CD4-positive, alpha-beta T cell treated with Interleukin-4 for 1 hour (primary cell): ENCODE measurements at places on chromosomes 12 and 14.

DNA sequence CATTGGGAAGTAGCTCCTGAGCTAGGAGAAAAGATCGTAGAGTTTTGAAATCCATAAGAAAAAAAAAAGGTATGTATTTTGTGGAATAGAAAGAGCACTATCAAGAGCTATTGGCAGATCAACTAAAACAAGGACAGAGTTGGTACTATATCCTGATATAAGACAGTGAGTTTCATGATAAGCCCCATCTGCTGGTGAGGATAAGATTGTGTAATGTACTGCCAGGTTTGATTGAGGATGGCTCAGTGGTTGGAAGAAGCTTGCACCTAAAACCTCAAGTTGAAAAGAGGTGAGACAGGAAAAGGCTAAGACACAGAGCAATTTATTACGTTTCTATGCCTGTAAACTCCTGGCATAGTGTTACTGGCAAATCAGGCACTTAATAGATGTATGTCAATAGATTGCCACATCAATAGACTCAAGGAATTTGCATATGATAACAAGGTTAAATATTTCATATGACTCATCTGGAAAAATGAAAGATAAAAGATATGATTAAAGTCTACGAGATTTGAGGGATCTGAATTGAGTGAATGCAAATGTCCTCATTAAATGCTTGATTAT, 525.6 kb downstream of the FLRT2 start:
- no peak for DNase-seq

GRCh38 chr14:77158882-77159255, 17.3 kb upstream of the ZDHHC22 start:
- DNase-seq = no peak

- no peak for DNase-seq
Observed at GRCh38 chr12:56758728-56759262, 4.3 kb upstream of the HSD17B6 start.

DNA sequence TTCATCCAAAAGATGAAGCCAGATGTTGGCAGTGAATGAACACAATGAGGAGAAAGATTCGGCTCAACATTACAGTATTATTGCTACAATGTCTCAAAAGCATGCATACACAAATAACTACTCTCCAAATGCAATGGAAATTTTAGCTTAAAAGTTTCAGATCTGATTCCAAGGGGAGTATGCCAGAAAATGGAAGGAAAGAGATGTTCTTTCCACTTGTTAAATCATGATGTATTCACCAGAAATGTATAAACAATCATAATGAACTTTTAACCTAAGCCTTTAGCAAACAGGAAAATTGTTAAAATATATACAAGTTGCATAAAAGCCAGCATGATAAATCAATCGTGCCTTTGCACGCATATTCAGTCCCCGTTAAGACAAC, 62.1 kb downstream of the SH2B3 start:
- DNase-seq = no peak

DNA sequence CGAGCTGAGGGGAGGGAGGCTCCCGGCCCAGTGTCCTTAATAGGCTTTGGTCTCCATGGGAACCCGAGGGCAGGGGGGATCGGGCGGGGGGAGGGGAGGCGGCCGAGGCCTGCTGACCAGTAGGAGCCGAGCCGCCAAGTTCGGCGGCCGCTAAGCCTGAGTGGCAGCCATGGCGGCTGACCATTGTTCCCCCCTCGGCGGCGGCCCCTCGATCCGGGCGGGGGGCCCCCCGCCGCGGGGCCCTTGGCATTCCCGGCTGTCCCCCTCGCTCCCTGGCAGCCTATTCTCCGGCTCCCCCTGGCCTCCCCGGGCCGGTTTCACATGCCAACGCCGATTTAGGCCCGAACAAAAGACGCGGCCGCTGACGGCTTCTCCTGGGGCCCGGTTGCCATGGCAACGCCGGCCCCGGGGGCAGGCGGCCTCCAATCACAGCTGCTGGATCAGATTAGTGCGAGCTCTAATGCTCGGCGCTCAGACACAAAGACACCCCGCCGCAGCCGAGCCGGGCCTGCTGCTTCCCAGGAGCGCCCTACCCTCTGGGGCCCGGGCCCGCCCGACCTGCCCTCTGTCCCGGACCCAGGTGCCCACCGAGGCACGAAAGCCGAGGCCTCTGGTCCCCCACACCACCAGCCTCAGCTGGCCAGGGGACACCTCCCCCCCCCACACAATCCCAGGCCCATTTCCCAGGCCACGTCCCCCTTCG, 7.3 kb downstream of the MSI1 start:
- no peak for DNase-seq

DNA sequence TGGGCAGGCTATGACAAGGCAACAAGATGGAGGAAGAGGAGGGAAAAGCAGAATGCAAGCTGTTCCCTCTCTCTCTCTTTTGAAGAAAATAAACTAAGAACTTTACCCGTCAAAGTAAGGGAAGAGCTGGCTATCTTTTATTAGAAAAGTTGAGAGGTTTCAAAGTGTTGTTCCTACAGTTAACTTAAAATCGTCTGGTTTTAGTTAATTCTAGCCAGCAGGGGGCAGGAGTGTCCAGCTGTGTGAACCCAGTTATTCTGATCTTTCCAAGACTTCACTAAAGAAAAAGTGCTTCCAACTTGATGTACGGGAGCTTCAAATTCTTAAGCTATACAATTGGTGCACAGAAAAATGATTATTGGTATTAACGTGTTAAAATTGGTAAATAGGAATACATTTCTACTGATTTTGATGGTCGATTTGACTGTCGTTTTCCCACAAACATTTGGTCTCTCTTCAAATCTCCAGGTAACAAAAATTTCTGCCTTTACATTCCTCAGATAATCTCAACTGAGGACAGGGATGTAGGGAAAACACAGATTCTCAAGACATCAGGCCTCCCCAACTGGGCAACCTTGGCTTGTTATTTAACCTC, 28.4 kb upstream of the MON2 start:
- peak; percentile 36 for DNase-seq

DNA sequence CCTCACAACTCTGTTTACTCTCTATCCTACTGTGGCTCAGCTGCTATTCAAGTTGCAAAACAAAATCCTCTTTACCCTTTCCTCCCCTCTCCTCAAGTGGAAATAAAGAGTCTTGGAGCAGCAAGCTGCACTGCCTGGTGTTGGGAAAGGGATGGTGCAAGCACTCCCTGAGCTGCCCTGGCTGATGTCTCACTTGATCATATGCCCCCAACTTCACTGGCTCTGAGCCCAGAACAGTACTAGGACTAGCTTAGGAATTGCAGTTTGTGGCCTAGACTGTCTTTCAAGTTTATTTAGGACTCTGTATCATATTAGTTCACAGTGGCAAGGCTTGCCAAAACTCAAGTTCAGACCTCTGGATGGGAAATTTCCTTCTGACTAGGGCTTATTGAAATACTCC, 1683.8 kb upstream of the SEL1L start:
- DNase-seq = no peak

GRCh38 chr14:41604721-41605531, 1.8 kb upstream of the LRFN5 start:
- no peak for DNase-seq

- no peak for DNase-seq
Observed at GRCh38 chr14:74804219-74804825, 41.2 kb downstream of the YLPM1 start.

DNA sequence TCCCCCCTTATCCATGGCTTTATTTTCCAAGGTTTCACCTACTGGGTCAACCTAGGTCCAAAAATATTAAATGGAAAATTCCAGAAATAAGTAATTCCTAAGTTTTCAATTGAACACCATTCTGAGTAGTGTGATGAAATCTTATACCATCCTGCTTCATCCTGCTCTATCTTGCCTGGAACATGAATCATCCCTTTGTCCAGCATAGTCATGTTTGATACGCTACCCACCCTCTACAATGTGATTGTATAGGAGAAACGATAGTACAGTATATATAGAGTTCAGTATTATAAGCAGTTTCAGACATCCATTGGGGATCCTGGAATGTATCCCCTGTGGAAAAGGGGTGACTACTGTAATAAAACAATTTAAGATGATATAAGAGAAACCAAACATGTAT, 62.2 kb downstream of the IFNG start:
- DNase-seq = no peak

DNA sequence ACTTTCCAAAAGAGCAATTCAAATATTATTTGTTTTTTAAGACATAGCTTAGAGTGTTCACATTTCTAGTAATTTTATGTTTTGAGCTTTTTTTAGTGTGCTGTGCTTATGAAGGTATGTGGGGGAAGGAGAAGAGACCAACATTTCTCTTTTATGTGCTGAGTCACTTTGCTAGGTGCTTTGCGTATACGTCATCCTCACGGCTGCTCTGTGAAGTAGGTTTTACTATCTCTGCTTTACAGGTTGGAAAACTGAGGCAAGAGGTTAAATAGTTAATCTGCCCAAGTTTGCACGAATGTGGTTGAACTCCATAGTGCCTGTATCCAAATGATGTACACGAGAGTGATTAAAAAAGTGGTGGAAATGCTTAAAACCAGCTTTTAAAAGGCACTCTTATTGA, 75.9 kb downstream of the AEBP2 start:
- no peak for DNase-seq

DNA sequence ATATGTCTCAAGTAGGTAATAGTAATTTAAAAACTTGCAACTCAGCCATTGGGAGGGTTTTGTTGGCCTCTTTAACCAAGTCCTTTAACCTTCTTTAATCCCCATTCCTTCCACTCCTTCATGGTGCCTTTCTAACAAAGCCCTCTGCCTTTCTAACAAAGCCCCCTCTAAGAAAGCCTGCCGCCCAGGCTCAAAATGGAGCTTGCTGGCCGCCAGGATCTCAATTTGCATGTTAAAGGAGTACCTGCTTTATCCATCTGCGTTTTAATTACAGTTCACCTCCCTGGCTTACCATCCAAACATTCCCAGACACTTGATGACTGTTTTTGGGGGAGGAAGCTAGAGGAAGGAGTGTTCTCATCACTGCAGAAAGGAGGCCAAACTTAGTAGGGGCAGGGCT, 183.4 kb downstream of the PTPN11 start:
- no peak for DNase-seq

DNA sequence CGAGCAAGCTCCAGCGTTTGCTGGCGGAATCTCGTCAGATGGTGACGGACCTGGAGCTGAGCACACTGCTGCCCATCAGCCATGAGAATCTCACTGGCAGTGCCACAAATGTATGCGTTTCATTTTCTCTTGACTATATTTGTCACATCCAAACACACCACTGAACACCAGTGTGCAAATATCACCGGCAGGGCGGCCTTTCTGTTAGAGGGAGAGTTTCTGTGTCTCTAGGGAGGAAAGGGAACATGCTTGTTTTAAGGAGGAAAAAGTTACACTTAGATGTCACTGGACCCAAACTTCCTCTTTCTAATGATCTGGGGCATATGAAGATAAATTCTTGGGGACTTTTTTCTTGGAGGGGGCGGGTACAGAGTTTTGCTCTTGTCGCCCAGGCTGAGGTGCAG, 21.9 kb upstream of the HIP1R start:
- peak; percentile 58 for DNase-seq

GRCh38 chr12:68458866-68459265, 126.7 kb upstream of the MDM1 start:
- no peak for DNase-seq

DNA sequence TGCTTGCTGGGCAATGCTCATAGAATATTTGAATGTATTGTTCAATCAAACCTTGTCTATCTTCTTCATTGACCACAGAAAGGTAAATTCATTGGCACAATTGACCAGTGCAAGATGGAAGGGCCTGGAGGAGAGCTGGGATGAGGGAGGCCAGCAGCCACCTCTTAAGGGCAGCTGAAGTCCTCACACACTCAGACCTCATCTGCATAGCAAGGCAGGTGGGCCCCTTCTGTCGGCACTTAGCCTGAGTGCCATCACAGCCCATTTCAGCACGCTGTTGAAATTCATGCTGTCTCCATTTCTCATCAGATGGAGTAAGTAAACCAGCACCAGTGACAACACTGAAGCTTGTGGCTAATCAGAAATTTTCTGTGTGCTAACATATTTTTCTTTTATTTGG, 25.4 kb upstream of the HMGA2 start:
- DNase-seq = no peak

GRCh38 chr12:9971181-9971580, at the start of gene CLEC12A:
CLEC12A (plus strand) TSS chr12:9971409; CDS start chr12:9971597, 188 bp downstream.
- DNase-seq = no peak

DNA sequence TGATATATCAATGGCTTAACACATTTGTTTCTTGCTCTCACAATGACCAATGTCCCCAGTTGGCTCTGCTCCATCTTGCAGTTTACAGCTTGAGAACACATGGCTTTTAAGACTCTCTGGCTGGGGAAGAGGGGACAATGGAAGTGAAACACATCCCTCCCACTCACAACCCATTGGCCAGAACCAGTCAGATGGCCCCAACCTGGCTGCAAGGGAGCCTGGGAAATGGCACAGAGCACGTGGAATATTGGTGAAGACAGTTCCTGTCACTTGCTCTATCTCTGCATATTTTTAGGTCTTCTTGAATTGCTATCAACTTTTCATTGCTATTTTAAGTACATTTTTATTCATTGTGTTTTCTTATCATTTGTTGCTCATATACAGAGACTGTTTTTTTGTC, 345.4 kb downstream of the MED13L start:
- DNase-seq = no peak

DNA sequence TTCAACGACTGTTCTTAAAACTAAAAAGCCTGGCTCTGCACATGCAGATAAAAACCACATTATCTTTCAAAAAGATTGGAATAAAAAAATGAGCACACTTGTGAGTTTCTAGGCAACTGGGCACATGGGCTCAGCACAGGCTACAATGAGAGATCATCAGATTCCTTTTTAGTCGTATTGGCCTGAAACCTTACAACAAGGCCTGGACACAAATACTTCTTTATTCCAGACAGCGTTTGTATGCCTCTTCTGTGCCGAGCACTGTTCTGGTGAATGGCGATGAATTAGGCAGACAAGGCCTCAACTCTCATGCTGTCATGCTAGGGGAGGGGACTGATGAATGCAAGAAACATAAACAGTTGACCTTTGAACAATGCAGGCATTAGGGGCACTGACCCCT, 463.0 kb downstream of the AACS start:
- no peak for DNase-seq

DNA sequence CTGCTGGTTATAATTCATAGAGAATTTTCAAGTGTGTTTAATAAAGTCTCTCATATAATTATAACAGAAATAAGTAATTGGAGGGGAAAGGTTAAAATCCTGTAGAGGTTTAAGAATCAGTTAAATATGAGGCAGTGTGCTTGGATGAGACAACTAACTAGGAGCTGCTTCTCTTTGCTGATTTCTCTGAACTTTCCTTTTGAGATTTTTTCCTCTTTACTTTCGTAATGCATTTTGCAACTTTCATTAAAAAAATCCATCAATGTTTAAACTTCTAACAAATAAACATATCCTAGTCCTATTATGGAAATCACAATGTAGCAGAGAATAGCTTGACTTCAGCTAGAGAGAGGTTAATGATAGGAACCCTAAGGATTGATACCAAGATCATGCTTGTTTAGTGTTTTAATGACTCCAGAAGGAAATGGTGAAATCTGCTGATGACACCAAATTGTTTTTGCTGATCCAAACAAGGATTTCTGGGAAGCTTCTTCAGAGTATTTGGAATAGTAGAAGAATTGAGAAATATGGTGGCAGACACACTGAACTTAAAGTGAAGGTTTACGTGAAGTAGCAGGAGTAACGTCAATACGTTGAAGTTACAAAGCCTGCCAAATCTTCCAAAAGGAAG, 122.6 kb downstream of the RAD51B start:
- DNase-seq = no peak
